Body of pancreas (tissue), 4 donors: ENCODE measurements at places on chromosomes 2 and 18. TPM values are rescaled to one million over a fixed set of nuclear protein-coding genes. Genes with fewer than 3 reads are reported as not detected.

Gene PPP1R1C
- total RNA-seq: not detected

Gene UCN
- not detected for total RNA-seq

Gene CYRIA
- 5.3 TPM for total RNA-seq

DNA sequence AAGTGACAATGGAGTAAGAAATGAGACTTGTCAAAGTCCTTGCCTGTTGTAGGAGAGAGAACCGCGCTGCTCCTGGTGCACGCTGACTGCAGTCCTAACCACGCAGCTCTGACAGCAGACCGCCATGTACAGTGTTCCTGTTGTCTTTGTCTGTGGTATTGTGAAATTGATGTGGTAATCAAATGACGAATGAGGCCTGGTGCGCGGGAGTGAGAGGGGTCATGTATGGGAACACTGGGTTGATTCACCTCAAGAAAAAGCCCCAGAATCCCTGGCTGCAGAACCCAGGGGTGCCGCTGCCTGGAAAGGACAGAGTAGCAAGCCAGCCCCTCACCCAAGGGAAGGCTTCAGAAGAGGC lies 64.0 kb downstream of the INPP4A start:
- no peak for DNase-seq
- H3K27me3 ChIP-seq: no peaks in the 10 kb centered on the region
- H3K4me1 ChIP-seq: peaks cover 15% of the 10 kb centered on the region
- peak overlapping the region; percentile 64 for H3K27ac ChIP-seq
- no peaks in the 10 kb centered on the region for H3K36me3 ChIP-seq
- H3K4me3 ChIP-seq: no peak overlapping the region

DNA sequence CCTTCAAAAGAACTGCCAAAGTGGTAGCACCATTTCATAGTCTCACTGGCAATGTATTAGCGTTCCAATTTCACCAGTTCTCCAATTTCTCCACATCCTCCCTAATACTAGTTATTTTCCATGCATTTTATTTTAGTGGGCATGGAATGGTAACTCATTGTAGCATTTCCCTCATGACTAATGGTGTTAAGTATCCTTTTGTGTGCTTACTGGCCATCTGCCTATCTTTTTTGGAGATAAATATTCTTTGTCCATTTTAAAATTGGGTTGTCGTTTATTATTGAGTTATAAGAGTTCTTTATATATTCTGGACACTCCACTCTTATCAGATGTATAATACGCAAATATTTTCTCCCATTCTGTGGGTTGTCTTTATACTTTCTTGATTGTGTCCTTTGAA lies 107.1 kb downstream of the THADA start:
- no peaks in the 10 kb centered on the region for H3K4me1 ChIP-seq
- no peak overlapping the region for H3K27ac ChIP-seq
- no peaks in the 10 kb centered on the region for H3K36me3 ChIP-seq
- H3K4me3 ChIP-seq: no peak overlapping the region
- DNase-seq: no peak

DNA sequence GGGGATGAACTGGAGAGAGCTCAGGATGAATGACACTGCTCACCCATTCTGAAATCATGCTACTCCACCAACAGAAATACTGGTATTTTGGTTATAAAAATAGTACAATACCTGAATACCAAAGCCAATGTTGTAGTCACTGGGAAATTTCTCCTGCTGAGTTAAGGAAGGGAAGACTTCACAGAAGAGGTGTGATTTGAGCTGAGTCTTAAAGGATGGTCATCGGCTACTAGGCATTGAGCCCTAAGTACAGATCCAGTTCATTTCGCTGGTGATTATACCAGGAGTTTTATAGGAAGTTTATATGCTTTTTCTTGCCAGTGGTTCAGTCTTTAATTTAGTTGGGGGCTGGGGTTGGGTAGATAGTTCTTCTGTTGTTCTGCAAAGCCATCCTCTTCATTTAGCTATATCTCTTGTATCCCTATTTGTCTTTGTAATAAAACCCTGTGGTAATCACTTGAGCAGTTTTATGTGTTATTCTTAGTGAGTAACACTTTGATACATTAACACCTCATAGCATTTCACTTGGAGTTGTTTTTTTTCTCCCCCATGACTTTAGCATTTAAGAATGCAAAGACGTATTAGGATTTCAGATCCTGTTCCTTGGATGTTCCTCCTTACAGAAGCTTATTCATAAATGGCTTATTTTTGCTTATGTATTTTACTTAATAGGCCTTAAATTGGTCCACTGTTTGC lies 239.9 kb upstream of the FOSL2 start:
- H3K27me3 ChIP-seq: no peaks in the 10 kb centered on the region
- H3K27ac ChIP-seq: no peak overlapping the region
- H3K4me3 ChIP-seq: no peak overlapping the region
- peaks cover 12% of the 10 kb centered on the region for H3K4me1 ChIP-seq

DNA sequence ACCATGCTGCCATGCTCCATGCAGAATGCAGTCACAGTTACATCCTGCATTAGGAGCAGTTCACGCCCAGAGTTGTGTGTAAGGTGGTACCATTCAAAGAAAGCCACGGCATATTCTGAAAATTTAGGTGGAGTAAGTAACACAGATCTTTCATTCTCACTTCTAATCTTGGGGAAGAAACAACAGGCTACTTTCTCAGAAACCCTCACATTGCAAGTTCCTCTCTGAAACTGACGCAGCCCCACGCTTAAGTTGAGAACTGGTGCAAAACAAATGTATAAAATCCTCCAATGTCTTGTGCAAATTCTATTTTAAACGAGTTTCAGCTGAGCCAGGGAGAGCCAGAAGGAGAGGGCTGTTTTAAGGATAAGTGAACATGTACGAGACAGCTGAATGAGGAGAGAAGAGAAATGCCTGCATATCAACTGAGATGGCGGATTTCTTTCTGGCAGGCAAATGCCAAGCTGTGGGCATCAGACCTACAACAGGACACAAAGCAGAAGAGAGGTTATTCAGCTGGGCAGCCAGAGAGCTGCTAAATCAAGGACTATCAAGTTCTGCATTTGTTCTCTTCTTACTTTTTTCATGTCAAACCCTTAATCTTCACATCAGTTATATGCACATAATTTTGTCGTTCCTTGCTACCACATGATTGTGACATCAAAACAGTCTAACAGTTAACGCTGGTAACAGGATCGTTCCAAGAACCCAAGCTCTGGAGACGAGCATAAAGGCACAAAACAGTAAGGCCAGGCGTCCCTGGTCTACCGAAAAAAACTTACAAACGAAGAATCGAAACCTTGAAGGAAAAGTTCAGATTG lies 6.4 kb downstream of the ARL4C start:
- H3K4me3 ChIP-seq: no peak overlapping the region
- peaks cover under 1% of the 10 kb centered on the region for H3K4me1 ChIP-seq
- no peaks in the 10 kb centered on the region for H3K36me3 ChIP-seq
- H3K27me3 ChIP-seq: no peaks in the 10 kb centered on the region
- no peak overlapping the region for H3K27ac ChIP-seq

DNA sequence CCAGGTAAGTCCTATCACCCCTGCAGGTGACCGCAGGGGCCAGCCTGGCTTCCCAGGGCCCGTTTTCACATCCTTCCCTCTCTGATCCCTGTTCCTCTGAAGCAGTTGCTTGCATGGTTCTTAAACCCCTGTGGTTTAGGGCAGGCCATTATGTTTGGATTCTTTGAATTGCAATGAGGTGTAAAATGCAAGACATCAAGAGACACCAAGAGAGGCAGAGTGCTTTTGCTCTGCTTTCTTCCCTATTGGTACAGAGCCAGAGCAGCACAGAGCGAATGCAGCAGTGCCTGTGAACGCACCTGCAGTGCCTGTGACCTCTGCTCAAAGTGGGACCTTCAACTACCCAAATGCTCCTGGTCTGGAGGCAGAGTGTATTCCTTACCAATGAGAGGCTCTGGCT lies 7.6 kb downstream of the RFX8 start:
- no peaks in the 10 kb centered on the region for H3K27me3 ChIP-seq
- no peak overlapping the region for H3K27ac ChIP-seq
- no peak overlapping the region for H3K4me3 ChIP-seq
- no peak for DNase-seq
- no peaks in the 10 kb centered on the region for H3K36me3 ChIP-seq

- no peaks in the 10 kb centered on the region for H3K27me3 ChIP-seq
- H3K36me3 ChIP-seq: no peaks in the 10 kb centered on the region
- H3K4me3 ChIP-seq: peak within 1 kb of the TSS; percentile 35
- DNase-seq: peak; percentile 91
Observed at GRCh38 chr2:235493775-235494715, at the start of gene AGAP1. Gene AGAP1, plus strand, starts transcription at chr2:235494043.

GRCh38 chr2:48480526-48480925 lies 49.4 kb upstream of the STON1 start:
- no peak overlapping the region for H3K4me3 ChIP-seq
- peak overlapping the region; percentile 81 for H3K27ac ChIP-seq
- DNase-seq: no peak
- H3K36me3 ChIP-seq: no peaks in the 10 kb centered on the region

DNA sequence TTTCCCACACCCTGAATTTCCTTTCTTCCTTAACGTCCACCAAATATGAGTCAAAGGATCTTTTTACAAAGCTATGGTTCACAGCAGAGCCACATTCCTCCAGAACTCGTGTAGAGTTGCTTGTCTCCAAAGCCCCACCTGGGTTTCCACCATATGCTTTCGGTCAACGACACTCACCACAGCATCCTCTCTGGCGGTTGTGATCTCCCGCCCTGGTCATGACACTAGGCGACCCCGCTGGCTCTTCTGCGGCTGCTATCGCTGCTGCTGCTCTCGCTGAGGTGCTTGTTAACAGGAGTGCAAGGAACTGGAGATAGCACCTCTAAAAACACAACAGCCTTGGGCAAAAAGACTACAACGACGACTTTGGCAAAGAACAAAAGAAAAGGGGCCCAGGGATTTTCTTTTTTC lies 340 bp downstream of the SLC40A1 start:
- peak overlapping the region; percentile 94 for H3K4me3 ChIP-seq
- H3K27ac ChIP-seq: peak overlapping the region; percentile 82
- peak; percentile 43 for DNase-seq
- H3K4me1 ChIP-seq: peaks cover 52% of the 10 kb centered on the region
- H3K27me3 ChIP-seq: no peaks in the 10 kb centered on the region
- H3K36me3 ChIP-seq: no peaks in the 10 kb centered on the region

GRCh38 chr2:72991980-72992733 lies 74.8 kb downstream of the EMX1 start:
- no peak overlapping the region for H3K4me3 ChIP-seq
- H3K27me3 ChIP-seq: no peaks in the 10 kb centered on the region
- H3K36me3 ChIP-seq: no peaks in the 10 kb centered on the region

DNA sequence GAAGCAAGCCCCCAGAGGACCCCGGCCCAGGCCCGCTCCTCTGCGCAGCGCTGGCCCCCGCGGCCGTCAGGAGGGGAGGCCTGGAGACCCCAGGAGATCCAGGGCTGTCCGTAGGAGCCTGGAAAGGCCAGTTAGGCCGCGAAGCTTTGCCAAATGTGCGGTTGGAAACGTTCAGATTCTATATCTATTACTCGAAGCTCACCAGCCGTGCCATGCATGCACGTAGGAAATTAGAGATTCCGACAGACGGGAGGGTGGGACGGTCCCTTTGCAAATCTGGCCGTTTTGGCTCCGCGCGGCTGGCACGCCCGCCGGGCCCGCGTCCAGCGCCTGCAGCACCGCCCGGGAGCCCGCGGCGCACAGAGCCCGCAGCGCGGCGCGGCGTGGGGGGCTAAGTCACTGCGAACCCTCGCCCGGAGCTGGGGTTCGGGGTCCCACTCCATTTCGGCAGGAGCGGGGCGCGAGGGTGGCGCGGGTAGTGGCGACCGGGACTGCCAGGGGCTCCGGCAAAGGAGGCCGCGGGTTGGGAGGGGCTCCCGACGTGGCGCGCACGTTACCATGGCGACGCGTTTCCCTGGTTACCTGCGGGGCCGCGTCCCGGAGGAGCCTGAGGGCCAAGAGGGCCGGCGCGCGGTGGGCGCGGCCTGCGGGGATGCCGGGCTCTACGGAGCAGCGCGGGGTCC lies 488.6 kb upstream of the SMIM21 start:
- no peak overlapping the region for H3K27ac ChIP-seq
- H3K4me1 ChIP-seq: peaks cover 9% of the 10 kb centered on the region
- peak overlapping the region; percentile 16 for H3K4me3 ChIP-seq
- peak; percentile 32 for DNase-seq

GRCh38 chr2:44836174-44836573 lies 105.3 kb upstream of the SIX3 start:
- DNase-seq: no peak
- no peak overlapping the region for H3K27ac ChIP-seq
- H3K36me3 ChIP-seq: no peaks in the 10 kb centered on the region
- no peaks in the 10 kb centered on the region for H3K4me1 ChIP-seq

GRCh38 chr2:43170405-43171105 lies 55.9 kb downstream of the ZFP36L2 start:
- H3K36me3 ChIP-seq: no peaks in the 10 kb centered on the region
- H3K4me1 ChIP-seq: peaks cover 35% of the 10 kb centered on the region
- H3K27ac ChIP-seq: no peak overlapping the region
- H3K4me3 ChIP-seq: no peak overlapping the region
- H3K27me3 ChIP-seq: no peaks in the 10 kb centered on the region

GRCh38 chr2:61015976-61016375 lies 1.5 kb upstream of the PEX13 start:
- H3K27ac ChIP-seq: peak overlapping the region; percentile 94
- no peaks in the 10 kb centered on the region for H3K27me3 ChIP-seq
- no peaks in the 10 kb centered on the region for H3K36me3 ChIP-seq
- no peak overlapping the region for H3K4me3 ChIP-seq

DNA sequence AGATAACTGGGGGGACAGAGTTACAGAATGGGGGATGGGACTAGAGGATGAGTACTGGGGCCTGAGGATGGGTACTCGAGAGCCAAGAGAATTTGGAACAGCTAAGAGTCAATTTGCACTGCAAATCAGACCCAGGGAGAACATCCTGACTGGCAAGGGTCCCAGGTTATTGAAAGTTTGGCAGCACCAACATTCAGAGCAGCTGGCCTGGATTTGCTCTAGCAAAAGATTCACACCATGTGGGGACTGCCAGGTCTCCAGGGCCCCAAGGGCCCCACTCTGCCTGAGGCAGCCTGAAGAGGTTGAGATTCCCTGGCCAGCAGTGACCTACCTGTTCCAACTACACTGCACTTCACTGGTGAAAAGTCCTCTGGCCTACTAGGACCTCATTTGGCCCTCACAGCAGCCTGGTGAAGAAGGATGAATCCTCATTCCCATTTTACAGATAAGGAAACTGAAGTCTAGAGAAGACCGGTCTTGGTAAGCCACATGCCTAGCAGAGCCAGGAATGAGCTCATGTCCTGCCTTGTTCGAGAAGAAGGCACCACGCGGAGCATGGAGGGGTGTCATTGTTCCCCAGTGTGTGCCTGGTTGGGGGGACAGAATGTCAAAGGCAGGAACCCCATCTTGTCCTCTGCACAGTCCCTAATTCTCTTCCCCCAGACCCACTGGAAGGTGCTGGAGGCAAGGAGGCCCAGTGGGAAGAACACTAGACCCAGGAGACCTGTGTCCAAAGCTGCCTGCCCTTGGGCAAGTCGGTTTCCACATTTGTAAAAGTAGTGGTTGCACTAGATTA lies 258.6 kb downstream of the TNS1 start:
- no peak overlapping the region for H3K4me3 ChIP-seq
- H3K27me3 ChIP-seq: no peaks in the 10 kb centered on the region
- H3K36me3 ChIP-seq: no peaks in the 10 kb centered on the region
- DNase-seq: no peak
- H3K27ac ChIP-seq: no peak overlapping the region
